ENCODE measurements at places on chromosomes 1 and 21.
A peak's percentile ranks its signal among the peaks of the same experiment; 100 is the strongest.

DNA sequence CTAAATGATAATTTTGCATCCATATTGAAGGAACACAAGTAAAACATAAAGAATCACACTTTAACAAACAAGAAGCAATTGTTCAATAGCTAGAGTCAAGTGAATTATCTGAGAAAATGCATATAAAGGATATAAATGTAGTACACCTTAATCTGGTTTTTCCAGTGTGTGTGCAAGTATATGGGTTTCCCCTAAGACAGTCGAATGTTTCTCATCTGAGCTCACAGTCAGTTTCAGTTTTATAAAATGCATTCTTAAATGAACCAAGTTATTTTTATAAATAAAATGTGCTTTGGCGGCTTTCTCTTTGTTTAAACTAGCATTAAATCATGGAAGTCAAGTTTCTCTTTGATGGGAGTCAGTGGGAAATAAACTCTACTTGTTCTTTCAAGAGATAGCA is 125.9 kb downstream of the PTPRC start:
- no peak for DNase-seq

DNA sequence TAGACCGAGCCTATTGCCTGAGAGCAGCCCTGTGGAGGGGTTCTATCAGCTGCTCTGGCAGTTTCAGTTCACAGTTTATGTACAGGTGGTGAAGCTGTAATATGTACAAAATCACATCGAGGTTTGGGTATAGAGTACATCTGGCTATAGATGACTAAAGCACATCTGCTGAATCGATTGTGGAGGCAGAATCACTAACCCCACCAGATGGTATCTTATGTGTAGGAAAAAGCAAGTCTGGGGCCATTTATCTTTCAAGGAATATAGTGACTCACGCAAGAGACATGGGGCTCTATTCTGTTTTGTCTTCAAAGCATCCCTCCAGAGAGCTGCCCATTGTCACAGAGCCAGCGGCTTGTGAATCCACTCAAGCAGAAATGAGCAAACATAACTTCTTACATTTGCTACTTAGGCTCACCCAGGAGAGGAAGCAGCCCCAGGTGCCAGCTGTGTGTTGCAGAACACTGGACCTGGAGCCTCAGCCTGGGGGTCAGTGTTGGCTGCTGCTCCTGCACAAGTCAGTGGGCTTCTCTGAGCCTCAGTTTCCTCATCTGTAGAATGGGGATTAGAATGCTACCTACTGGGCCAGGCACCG is 21.3 kb downstream of the MIIP start:
- DNase-seq = no peak

DNA sequence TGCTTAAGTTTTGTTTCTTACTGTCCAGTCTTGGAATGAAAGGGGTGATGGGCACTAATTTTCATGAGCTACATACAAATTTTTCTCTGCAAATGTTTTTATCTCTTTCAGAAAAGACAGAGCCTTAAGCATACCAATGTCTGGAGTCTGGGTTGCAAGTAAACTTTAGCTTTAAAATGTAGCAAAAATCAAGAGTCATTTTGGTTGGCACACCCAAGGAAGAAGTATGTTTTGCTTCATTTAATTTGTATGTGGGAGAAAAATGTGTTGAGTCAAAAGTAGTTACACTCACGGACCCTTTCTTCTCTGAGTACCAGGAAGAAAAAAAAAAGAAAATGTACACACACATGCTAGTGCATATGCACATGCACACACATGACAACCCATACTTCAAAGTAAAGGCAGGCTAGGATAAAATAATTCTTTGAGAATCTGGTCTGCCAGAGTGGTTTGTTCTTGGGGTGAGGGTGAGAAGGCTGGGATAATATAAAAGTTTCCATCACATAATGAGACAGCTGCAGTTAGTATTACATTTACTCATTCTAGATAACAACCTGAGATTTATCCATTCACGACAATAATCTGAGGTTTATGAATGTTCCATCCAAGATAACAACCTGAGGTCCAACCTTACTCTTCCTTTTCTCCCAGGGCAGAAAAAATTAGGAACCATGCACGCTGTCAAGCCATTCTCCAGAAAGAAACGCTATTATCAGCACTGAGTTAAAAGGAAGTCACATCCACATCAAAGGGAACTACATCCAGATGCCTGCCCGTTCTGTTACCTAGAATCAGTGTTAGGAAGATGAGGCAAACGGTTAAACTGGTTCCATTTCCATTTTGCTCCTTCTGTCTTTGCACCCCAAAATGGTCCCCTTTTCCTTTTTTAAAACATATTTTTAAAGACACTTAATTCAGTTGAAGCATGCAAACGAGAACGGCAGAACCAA is 9.3 kb downstream of the DPYD start:
- no peak for DNase-seq

DNA sequence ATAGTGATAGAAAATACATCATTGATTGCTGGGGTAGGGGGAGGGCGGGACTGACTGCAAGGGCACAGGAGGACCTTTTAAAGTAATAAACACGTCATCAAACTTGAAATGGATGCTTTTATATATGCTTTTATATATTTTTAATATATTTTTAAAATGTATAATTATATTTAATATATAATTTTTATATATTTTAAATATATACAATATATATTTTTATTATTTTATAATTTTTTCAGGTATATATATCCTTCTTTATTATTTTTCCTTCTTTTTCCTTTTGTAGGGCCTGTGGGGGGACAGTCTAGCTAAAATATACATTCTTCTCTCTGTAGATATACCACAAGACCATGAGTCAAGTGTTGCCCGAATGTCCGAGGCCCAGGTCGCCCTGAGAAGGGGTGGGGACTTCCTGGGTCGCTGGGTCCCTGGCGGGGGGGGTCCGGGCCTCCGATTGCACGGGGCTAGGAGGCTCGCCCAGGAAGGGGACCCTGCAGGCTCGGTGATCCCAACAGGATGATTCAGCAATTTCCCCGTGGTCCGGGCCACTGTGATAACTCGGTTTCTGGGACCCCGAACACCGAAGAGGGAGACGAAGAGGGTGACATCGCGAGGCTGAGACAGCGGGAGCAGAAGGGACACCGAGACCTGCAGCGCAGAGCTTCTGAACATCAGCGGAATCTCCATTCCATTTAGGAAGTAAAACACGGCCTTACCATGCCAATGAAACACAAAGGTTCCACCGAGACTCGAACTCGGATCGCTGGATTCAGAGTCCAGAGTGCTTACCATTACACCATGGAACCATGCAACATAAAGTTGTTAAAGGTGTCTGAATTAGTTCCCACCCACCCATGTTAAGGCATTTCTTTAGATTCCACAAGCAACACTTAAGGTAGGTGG is 112.5 kb upstream of the NBPF11 start:
- no peak for DNase-seq

- DNase-seq = peak; percentile 14
Measured at GRCh38 chr1:184387476-184388318, 868 bp downstream of the C1orf21 start.

- DNase-seq = no peak
Measured at GRCh38 chr1:167829868-167830267, 84.1 kb downstream of the ADCY10 start.

- no peak for DNase-seq
Measured at GRCh38 chr1:82152356-82153271, 351.9 kb downstream of the ADGRL2 start.

- DNase-seq = no peak
Measured at GRCh38 chr1:212990276-212990675, 25.4 kb downstream of the ANGEL2 start.

DNA sequence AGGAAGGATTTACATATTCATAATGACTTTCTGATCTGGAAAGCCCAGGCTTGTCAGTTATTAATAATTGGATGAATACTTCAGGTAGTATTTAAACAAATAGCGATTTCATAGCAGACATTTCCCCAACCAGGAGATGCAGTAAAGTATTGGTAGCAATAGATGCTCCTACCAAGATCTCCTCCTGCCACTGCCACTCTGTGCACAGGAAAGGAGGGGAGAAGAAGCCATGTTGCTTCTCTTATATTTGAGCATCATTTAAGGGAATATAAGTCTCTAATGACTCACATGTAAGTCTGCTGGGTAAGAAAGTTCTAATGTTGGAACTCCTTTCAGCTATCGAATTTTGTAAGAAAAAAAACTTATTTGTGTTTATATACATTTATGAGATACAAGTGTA is 420 bp upstream of the IFI16 start:
- no peak for DNase-seq

DNA sequence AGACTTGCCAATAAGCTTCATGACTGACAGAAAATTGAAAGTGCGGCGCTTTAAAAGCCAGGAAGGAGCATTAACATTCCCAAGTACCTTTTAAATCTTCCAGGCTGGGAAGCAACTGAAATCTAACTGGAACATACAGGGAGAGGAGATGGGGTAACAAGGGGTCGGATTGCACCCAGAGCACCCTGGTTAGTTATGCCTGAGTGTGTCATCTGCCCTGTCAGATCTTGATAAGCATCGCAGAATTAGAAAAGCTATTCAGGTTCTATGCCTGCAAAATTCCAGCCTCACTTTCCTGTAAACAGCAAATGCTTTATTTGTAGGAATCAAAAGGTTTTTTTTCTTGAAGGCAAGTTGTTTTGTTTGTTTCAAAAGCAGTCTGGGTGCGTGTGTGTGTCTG is 58.5 kb downstream of the SERBP1 start:
- DNase-seq = no peak

- DNase-seq = no peak
Measured at GRCh38 chr1:114299331-114299975, 145.8 kb upstream of the SYT6 start.

GRCh38 chr21:36004441-36004840 is 55.9 kb downstream of the SETD4 start:
- no peak for DNase-seq

DNA sequence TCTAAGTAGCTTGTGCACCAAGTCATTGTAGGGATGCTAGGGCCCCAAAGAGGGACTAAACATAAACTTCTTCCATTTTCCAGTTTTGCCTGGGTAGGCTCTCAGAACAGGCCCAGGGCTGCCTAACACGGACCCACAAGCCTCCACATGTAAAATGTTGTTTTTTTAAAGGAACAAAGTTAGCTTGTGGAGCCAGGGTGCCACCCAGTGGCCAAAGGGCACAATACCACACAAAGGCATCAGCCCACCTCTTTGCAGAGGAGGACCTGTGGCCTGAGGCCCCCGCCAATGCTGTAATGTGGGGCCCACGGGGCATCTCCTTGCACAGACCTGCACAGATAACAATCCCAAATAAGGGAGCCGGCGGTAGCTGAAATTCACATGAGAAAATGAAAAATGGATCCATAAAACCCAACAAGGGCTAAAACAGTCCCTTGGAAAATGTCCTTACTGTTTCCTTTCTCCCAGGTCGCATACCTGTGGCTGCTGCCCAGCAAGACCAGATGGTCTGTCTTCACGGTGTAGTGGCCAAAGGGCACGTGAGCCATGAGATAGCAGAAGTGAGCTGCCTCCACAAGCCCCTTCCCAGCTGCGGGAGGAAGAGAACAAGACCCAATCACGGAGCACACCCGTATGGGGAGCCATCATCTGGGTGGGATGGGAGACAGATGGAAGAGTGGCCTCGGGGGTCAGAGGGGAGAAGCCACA is 23.8 kb downstream of the SEC16B start:
- DNase-seq = no peak

DNA sequence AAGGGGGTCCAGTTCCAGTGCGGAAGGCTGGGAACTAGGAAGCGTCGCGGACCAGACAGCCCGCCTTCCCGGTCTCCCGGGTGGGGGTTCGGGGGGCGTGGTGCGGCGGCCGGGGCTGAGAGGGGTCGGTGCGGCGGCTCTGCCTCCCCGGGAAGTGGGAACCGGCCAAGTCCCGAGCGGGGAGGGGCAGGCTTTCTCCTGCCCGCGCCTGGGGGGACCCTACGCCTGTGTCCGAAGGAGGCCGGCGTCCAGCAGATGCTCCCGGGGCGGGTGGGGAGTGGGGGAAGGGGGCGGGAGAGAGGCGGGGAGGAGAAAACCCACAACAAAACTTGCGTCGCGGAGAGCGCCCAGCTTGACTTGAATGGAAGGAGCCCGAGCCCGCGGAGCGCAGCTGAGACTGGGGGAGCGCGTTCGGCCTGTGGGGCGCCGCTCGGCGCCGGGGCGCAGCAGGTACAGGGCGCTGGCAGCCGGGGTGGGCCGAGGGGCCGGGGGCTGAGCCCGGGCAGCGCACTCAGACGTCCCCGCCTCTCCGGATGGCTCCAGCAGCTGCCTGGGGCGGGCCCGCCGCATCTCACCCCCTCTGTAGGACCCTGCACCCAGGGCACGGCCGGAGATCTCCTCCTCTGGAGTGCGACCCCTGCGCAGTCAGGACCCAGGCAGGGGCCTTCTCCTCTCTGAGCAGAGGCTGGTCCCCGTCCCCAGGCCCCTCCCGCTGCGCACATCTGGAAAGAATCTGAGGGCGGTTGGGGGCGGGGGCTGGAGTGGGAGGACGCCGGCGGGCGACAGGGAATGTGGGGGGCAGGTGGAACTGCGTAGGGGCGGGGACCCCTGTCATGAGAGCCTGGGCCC is at the start of gene PODN:
TSS of gene PODN (plus strand) at position 355 of the 849 bp plus-strand sequence. CDS start 7,643 bp downstream, outside the sequence.
- DNase-seq = no peak

DNA sequence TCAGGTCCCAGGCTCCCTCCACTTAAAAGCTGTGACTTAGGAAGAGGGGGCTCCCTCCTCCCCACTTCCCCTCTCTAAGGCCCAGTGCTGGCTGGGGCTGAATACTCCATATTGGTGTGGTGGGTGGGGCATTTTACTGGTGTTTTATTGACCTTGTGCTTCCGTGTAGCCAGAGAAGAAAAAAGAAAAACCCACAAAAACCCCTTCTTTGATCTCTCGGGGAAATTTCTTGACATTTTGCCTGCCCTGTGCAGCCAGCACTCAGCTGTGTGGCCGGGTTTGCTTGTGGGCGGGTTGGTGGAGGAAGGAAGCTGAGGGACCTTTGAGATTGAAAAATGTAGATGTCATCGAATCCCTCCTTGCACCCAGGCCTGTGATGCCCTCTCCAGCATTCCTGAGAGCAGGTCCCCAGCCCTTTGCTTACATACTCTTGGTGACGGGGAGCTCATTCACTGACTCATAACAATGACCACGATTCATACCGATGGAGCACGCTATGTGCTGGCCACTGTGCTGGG is 24.8 kb downstream of the TNFRSF8 start:
- no peak for DNase-seq

GRCh38 chr1:85148524-85149250 is 52.1 kb downstream of the SYDE2 start:
- DNase-seq = no peak

DNA sequence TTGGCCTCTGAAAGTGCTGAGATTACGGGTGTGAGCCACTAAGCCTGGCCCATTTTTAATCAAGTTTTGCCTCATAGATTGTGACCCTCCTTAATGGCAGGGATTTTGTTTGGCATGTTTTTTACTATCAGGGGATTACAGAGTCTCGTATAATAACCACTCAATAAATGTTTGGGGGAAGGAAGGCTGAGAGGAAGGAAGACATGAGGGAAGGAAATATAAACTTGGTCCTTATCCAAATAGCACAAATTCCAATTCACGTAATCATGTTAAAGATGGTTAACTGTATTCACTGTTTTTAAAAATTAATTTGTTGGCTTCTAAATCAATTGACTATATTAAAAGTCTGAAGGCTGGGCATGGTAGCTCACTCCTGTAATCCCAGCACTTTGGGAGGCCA is 30.9 kb upstream of the SERTAD4 start:
- no peak for DNase-seq

GRCh38 chr1:226476648-226477319 is 68.9 kb upstream of the PARP1 start:
- no peak for DNase-seq

- DNase-seq = no peak
Measured at GRCh38 chr1:157193702-157194391, 55.7 kb upstream of the ETV3 start.
